ENCODE measurements at places on chromosomes 6 and 20.

- no peak for DNase-seq
Measured at GRCh38 chr6:11294228-11294627, 61.8 kb upstream of the NEDD9 start.

DNA sequence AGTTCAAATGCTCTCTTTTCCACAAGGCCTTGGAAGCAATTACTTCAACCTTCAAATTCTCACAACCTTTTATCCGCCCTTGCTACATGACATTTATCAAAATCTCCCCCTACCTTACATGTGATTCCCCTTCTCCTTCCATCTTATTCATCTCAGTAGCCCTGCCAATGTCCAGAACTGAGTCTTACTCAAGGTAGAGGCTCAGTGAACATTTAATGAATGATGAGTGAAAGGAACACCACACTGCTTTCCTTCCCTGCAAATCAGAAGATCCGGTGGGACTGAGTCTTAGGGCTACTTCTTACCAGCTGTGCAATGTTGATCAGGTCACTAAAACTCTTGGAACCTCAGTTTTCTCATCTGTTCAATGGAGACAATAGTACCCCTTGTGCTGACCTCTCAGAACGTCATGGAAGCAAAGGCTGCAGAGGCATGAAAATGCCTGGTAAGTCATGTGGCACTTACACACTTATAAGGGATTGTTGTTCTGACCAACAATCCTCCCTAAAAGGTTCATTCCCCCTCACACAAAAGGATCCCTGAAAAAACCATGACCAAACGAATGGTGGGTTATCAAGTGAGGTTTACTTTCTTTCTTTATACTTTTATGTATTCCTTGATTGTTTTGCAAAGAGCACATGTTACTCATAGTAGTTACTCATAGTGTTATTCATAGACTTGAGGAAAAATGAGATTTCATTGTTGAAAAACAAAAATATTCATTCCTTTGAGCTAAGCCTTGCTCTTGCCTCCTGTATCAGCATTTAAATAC, 6.5 kb downstream of the MDGA1 start:
- no peak for DNase-seq

DNA sequence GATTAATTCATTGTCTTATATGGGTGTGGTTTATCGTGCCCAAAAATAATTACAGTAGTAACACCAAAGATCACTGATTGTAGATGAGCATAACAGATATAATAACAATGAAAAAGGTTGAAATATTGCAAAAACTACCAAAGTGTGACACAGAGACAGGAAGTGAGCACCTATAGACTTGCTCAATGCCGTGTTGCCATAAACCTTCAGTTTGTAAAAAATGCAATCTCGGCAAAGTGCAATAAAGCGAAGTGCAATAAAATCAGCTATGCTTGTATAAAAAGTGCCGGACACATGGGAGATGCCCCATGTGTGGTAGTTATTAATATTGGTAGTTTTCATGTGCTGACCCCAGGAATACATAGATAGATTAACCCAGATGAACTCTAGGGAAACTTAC, 192.6 kb downstream of the NRN1 start:
- DNase-seq: no peak

- no peak for DNase-seq
Measured at GRCh38 chr6:132466952-132467351, 46.0 kb downstream of the STX7 start.

GRCh38 chr6:92109256-92109655, 1310.1 kb downstream of the EPHA7 start:
- DNase-seq: no peak

DNA sequence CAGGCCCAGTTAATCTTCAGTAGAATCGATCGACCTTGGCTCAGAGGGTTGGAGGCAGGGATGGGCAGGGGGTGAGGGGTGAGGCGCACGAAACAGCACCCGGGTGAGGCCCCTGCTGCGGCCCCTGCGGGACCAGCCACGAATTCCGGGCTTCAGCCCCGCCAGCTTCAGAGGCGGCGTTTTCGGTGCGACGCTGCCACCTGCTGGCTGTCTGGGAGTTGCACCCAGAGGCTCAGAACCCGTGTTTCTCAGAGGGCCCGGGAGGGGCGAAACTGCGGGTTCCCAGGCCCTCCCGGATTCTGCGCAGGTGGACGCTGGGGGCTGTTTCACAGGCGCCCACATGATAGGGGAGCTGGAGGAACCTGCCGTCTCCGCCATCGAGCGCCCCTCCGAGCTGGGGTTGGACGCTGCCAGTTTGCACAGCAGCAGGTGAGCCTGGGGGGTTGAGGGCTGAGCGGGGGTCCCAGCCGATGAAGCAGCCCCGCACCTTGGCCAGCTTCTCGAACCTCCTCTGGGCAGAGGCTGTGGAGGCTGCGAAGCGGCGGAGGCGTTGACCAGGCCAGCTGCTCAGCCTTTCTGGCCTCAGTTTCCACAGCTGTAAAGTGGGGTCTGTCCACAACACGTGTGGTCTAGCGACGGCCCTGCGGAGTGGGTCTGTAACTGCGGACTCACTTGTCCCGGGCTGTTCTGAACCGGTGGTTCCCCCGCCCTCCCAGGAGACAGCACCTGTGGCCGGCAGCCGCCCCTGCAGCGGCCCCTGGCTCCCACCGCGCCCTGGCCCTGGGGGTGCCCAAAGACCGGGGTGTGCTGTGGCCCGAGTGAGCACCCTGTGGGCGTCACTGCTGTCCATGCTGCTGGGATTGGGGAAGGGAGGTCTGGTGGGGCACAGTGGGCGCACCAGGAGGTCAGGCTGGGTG, 2.5 kb upstream of the BHLHE23 start:
- peak; percentile 80 for DNase-seq

GRCh38 chr6:68094070-68094469, 541.0 kb upstream of the ADGRB3 start:
- DNase-seq: no peak

DNA sequence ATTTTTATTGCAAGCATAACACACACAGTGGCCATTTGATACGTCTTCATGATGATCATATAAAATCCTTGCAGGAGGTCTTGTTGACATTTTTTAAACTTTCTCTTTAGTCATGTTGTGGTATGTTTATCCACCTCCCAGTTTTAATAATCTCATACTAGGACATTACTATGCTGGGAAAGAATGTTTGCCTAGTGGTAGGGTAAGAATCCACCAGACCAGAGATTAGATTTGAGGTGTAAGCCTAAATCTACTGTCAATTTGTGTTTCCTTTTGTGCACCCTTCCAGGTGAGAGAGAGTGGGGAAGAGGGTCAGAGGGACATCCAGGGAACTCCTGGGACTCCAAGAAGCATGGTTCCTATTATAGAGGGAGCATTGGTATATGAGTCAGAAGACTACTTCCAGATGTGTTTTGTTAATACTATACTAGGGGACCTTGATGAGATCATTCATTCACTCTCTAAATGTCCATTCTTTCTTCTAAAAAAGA, 298.3 kb upstream of the SASH1 start:
- no peak for DNase-seq

DNA sequence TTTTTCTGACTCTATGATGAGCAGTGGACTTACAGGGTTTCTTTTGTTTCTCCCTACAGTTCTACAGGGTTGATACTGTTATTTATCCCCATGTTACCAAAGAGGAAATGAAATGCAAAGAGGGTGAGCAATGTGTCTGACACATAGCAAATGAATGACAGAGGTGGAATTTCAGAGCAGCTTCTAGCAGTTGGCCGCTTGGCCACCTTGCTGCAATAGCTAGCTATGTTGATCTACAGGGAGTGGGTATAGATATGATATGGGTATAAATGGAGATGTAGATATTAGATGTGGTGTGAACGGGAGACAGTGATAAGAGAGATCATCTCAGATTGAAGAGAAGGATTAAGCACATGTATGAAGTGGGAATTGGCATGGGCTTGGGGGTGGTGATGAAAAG, 10.9 kb upstream of the SLC22A3 start:
- no peak for DNase-seq

GRCh38 chr6:143674483-143675381, 3.0 kb upstream of the PHACTR2 start:
- no peak for DNase-seq

GRCh38 chr20:48482790-48483189, 345.0 kb downstream of the PREX1 start:
- no peak for DNase-seq

- DNase-seq: peak; percentile 50
Measured at GRCh38 chr20:49846206-49846807, 33.7 kb downstream of the SLC9A8 start.

Measured in naive B cell (primary cell).